Left ventricle myocardium superior (tissue), 1 donor: ENCODE measurements at places on chromosomes 3 and 15. TPM values are rescaled to one million over a fixed set of nuclear protein-coding genes. Genes with fewer than 3 reads are reported as not detected.

GRCh38 chr3:126466886-126467610 lies 8.6 kb downstream of the ZXDC start:
- DNase-seq: no peak

DNA sequence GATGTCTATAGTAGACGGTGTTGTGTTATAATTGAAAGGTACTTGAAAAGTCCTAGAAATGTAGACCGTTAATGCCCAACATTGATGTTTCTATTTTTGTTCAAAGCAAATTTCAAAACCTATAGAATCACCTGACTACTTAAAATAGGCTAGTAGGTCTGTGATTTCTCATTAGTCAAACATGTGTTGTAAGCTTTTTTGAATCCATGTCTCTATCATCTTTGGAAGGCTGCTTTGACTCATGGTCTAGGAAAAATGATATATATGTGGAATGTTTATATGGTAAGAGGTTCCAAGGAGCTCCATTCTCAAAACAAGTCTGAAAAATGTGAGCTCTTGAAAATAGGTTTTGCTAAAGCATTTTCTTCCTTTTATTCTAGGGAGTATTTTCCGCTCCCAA lies 375.3 kb downstream of the LPP start:
- no peak for DNase-seq

- DNase-seq: no peak
These were observed 43.1 kb downstream of the COL8A1 start for GRCh38 chr3:99681512-99681911.

GRCh38 chr15:63599401-63600000 lies 2.3 kb downstream of the FBXL22 start:
- peak; percentile 78 for DNase-seq

DNA sequence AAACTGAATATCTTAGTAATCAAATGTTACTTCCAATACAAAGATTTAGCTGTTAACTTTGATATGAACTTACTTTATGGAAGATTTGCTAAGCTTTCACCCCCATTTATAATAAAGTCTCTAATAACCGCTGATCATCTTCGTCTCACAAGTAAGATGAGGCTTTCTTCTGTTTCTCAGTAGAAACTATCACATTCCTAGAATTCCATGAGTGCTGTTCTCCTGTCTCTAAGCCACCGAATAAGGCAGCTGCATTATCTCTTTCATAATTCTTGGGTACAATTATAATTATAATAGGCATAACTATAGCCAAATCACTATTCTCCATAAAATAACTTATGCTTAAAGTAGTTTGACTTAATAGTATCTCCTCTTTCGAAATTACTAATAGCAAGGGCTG lies 18.3 kb upstream of the SETMAR start:
- DNase-seq: no peak

DNA sequence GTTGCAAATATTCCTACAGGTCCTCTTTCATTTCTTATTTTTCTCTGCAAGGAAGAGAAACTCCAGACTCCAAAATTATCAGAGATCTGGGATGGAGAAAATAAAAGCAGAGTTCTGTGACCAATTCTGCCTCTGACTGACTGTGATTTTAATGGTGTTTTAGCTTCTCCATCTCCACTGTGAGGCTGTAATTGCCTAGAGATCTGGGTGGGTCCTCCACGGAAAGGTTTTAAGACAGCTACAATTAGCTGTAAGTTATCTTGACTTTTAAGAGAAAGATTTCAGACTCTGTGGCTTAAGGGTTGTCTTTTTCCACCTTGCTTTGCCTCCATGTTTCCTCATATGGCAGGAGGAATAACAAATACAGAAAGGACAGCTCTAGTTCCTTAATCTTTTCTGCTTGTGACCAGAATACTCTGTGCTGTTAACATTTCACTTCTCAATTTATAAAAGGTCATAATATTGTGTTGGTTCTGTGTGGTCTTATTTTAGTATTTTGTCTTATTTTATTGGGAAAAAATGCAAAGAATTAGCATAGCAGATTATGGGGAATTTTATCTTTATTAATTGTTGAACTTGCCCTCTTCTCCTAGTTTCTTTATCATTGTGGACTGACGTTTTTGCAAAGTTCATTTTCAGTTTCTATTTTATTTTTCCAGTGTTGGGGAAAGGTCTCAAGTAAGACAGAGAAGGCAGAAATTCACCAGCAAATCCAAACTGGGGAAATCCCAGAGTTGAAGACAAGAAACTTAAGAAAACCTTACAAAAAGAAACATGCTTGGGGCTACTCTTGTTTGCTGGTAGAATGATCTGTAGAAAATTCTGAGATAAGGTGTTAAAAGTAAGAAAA lies 157.9 kb downstream of the RAP2B start:
- DNase-seq: no peak

GRCh38 chr15:95681836-95682544 lies 648.5 kb upstream of the NR2F2 start:
- DNase-seq: no peak

The CYP1A2 gene
- total RNA-seq: not detected
